ENCODE measurements at places on chromosomes 7 and 10. TPM values are rescaled to one million over a fixed set of nuclear protein-coding genes. Genes with fewer than 3 reads are reported as not detected.

VPS26A gene
- not detected for polyA plus RNA-seq

AOAH gene
- 2.6 TPM for polyA plus RNA-seq

TMEM140 gene
- polyA plus RNA-seq = 10.8 TPM

PLEKHA8 gene
- polyA plus RNA-seq = 14.3 TPM

CRTAC1 gene
- 0.30 TPM for polyA plus RNA-seq

HOXA2 gene
- polyA plus RNA-seq = 3.6 TPM

UNCX gene
- polyA plus RNA-seq = not detected

EBLN1 gene
- polyA plus RNA-seq = not detected

OGDHL gene
- 0.38 TPM for polyA plus RNA-seq

PHF14 gene
- polyA plus RNA-seq = 38.3 TPM

ANKRD1 gene
- 46.0 TPM for polyA plus RNA-seq

LRIT2 gene
- polyA plus RNA-seq = not detected

TUBAL3 gene
- 0.07 TPM for polyA plus RNA-seq

KLF14 gene
- polyA plus RNA-seq = 1.2 TPM

Measured in muscle of arm (tissue), 14 donors.